DMS153 (cell line): ENCODE measurements at places on chromosomes 12 and 14.
A peak's percentile ranks its signal among the peaks of the same experiment; 100 is the strongest.

- peak; percentile 19 for DNase-seq
These were observed 37.8 kb downstream of the PHETA1 start for GRCh38 chr12:111330800-111331752.

DNA sequence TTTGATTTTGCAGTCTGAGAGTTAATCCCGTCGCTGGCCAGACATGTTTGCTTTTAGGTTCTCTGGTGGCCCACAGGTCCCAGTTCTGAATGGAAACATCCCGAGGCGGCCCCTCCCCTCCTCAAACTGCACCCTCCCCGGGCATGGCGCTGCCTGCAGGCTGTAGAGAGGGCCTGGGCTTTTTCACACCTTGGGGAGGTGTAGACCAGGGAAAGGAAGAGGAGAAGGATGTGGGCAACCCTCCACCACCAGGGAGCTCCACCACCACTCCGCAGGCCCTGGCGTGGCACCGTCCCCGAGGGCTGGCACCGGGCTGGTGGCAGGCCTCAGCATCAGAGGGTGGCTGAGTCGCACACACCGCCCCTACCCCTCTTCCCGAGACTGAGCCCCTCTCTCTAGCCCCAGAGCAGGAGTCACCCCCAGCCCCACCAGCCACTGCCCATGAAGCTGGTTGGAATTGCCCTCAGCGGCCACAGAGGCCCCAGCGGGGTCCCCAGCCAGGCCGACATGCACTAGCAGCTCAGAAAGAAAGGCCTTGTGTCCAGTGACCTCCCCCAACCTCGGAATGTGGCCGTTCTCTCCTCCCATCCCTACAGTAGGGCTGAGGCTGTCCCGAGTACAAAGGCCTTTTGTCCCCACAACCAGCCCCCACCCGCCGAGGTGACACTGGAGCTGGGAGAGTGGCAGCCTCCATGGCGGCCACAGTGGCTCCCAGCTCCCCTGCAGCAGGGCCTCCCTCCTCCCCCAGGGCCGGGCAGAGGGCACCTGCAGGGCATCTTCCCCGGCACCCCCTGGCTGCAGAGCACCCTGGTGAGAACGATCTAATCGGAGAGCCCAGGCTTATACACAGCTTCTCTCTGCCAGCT is 23.5 kb upstream of the INF2 start:
- peak; percentile 5 for DNase-seq

GRCh38 chr12:85657251-85657650 is 179.0 kb downstream of the RASSF9 start:
- no peak for DNase-seq

GRCh38 chr14:53894456-53894855 is 62.2 kb downstream of the BMP4 start:
- no peak for DNase-seq

DNA sequence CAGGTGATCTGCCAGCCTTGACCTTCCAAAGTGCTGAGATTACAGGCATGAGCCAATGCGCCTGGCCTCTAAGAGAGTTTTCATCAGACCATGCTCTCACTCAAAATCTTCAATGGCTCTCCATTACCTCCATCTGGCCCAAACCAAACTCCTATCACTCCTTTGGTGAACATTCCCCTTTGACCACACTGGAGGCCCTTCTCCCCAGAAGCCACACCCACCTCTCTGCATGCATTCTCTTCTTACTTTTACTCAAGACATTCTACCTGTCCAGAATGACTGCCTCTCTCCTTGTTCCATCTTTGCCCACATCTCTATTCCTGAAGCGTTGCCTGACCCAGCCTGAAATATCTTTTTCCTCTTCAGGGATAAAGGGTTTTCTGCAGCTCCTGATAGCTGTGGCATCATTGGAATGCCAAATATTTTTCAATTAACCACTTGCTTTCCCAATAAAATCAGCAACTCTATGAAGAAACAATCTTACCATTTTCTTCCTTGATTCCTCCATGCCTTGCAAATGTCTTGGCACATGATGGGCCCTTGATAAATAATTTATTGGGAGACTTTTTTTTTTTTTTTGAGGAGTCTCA is 15.5 kb downstream of the PLEK2 start:
- DNase-seq: no peak

DNA sequence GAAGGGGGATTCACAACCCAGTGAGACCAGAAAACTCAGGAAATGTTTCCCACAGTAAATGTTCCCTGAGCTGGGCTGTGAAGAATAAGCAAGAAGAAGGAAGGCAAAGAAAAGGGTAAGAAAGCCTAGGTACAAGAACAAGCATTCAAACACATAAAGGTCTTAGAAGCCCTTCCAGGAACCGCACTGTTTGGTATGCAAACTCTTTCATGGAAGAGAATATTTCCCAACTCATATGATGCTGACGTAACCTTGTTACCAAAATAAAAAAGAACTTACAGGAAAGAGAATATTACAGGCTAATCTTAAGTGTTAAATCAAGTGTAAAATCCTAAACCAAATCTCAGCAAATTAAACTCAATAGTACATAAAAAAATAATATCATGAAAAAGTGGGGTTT is 23.6 kb downstream of the MED6 start:
- no peak for DNase-seq
